ENCODE measurements at places on chromosomes 5 and 9.

- peak; percentile 36 for DNase-seq
Observed at GRCh38 chr5:141846031-141846430, 32.2 kb downstream of the PCDH1 start.

GRCh38 chr9:133437753-133438531 lies 15.8 kb downstream of the ADAMTS13 start:
- no peak for DNase-seq

DNA sequence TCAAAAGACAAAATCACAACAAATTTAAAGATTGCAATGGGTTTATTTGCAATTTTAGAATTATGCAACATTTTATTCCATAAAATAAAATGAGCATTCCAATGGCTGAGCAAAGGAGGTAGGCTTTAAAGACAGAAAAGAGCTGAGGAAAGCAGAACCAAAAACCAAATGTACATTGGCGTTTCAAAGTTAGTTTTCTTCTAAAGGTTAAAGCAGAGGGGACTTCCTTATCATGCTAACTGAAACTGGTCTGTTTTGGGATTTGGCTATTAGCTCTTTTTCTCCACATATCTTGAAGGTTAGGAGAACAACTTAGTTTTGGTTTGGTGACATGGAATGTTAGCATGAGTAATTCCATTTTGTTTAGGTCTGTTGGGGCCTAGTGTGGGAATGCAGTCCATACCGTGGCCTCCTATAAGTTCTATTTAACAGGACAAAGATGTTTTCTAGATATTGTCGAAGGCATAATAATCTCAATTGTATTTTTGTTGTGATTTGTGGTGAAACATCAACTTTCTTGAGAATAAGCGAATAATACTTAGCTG lies 20.3 kb downstream of the DCP2 start:
- DNase-seq, result no peak

- peak; percentile 10 for DNase-seq
Observed at GRCh38 chr9:70924895-70925547, 196.4 kb downstream of the TRPM3 start.

DNA sequence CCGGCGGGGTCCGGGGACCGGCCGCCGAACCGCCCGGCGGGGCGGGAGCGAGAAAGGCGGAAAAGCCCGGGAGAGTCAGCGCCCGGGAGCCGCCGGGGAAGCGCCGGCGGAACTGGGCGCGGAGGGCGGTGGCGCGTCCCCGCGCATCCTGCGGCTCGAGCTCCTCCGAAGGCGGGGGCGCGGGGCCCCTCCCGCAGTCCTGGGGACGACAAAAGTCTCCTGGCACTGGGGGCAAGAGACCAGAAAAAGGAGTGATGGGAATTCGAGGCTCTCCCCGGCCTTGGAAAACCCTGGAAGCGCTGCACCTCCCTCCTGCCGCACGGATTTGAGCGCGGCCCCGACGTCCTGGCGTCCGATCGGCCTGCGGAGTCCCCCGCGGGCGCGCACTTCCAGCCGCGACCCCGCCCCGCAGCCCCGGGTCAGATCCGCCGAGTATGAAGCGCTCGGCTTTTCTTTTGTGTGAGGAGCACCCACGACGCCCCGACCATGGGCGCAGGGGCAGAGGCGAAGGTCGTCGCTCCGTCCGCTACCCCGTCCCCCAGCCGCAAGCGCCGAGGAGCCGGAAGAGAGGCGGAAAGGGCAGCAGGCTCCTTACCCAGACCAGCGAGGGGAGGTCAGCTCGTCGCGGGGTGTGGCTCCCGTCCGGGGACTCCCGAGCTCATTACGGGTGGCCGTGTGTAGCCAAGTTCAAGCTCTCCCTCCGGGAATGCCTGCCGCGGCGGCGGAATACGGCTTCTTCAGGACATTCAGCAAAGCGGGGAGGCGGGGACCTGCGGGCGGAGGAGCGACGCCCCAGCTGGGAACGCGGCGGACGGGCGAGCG lies at the start of gene EPB41L4A:
Gene EPB41L4A, minus strand, starts transcription at position 114 of the 822 bp plus-strand sequence. CDS start 238 bp downstream, outside the sequence.
- no peak for DNase-seq

- DNase-seq, result no peak
Observed at GRCh38 chr9:109052416-109052815, 39.1 kb upstream of the CTNNAL1 start.

- no peak for DNase-seq
Observed at GRCh38 chr5:142245786-142246185, 79.0 kb downstream of the SPRY4 start.

DNA sequence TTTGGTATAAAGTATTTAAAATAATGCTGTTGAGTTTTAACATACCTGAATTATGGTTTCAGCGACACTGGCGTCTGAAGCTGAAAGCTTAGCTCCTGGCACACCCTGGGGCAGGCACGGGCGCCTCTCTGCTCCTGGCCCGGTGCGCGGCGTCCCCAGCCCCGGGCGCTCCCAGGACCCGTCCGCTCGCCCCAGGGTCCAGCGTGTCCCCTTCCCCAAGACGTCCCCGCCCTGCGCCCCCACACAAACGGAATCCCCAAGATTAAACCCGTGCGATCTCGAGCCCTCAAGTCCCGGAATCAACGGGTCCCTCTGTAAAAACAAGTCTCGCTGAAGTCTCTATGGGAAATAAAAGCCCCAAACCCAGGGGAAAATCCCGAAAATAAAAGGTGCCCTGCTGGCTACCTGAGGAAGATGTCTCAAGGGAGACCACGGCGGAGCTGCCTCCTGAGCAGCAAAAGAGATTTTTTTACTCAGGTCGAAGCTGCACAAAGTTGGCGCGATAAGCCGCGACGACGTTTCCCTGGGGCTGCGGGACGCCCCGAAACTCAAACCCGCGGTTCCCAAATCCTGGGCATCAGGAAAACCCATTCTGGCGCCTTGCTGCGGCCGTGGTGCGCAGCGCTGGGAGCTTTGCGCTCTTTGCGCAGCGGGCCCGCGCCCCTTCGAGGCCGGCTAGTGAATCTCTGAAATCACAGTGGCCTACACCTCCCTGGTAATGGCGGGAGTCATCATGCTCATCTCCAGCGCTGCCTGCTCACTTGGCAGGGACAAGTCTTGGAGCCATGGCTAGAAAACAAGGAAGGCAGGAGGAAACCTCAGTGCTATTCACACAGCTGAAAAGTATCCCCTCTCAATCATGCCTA lies 6.3 kb upstream of the IFNA8 start:
- no peak for DNase-seq

DNA sequence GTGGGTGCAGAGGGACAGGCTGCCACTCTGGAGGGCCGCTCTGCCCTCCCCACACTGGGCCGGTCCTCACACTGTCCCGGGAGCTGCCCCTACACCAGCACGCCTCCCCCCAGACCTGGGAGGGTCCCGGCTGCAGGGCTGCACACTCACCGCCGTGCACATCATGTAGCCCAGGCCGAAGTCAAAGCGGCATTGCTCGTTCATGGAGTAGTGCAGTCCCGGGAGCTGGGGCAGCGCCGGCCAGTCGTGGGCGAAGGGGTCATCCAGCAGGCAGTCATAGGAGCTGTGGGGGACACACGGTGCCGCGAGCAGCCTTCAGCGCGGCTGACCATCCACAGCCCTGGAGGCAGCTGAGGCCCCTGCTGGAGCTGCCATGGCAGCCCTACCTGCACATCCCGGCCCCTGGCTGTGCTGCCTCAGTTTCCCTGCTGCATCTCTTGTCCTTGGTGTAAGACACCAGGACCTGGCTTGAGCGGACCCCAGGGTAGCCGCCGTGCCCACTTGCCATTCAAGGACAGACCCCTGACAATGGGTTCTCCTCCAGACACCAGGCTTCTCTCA lies 93.2 kb downstream of the ZNF354C start:
- DNase-seq, result no peak

DNA sequence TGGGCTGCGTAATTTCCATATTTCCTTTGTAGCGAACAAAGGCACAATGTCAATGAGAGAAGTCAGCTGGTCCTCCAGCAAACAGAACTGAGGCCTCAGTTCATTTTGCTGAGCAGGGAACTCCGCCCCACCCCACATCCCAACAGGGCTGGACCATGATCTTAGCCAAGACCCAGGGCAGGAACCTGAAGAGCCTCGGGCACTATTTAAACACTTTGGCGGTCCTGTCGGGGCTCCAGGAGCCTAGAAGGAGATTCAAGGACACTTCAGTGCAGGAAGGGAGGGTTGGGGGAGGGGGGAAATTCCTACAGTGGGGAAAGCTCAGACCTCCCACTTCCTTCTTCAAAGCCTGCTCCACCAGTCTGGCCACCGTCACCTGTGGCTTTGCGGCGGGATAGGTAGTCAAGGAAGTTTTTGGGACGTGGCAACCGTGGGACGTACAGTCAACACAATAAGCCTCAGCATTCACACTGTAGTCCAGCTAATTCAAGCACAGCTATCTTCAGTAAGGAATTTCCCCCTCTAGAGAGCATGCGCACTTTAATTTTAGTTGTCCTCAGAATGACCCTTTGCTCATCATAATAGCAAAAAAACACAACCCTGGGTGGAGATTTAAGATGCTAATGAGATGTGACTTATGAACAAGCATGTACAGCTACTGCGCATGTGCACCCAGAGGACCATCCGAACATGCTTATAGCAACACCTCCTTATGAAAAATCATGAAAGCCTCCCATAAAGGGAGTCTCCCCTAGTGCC lies 30.9 kb downstream of the S1PR3 start:
- DNase-seq, result no peak

GRCh38 chr9:131216806-131217205 lies 59.5 kb downstream of the FAM78A start:
- no peak for DNase-seq

- DNase-seq, result no peak
Observed at GRCh38 chr9:318646-319045, 104.0 kb downstream of the DOCK8 start.
